ENCODE measurements at places on chromosomes 5 and 9.

DNA sequence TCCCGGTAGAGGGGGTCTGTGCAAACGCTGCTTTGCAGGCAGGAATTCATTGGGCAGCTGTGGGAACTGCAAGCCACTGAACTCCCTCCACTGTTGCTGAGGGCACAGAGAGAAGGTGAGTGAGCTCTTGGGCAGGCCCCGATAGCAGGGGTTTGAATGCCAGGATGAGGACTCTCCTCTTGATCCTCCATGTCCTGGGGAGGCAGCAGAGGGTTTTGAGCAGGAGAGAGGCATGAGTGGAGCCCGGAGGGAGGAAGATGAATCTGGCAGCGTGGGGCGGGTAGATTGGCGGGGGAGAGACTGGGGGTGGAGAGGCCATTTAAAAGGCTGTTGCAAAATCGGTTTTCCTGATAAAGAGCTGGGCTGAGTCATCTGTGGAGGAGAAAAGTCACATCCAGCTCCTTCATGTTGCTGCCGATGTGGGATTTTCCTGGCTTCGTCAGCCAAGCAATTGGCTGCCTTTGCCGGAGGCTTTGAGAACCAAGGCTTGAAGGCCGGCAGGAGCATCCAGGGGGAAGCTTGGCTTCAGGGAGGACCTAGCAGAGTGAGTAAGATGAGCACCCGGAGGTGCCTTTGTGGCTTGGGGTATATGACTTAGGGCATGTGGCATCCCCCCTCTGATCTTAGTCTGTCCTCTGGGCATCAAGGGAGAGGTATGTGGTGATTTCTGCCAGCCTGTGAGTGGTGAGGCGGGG is at the start of gene SYNPO:
Gene SYNPO (plus strand): TSS at position 350 of the 695 bp plus-strand sequence. CDS start 7,616 bp downstream, outside the sequence.
- DNase-seq, result no peak

DNA sequence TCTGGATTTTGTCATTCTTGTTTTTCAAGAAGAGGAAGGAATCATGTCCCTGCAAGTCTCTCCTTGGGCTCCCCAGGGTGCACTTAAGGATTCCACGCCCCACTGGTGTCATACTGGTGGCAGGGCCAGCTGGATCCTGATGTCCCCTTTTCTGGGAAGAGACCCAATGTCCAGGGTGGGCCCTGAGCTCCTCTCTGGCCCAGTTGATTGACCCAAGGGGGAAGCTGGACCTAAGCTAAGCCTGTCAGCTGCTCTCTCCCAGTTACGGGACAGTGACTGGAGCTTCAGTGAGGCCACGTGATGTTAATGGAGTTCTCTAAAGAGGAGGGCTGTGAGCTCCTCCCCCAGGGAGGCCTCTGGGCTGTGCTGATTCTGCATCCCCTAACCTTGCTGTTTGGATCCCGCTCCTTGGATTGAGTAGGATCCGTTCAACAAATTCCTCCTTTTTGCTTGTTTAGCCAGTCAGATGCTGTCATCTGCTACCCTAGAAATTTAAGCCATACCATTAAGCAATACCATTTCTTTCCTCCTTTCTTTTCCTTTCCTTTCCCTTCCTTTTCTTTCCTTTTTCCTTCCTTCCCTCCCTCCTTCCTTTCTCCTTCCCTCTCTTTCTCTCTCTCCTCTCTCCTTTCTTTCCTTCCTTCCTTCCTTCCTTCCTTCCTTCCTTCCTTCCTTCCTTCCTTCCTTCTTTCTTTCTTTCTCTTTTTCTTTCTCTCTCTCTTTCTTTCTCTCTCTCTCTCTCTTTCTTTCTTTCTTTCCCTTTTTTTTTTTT is 17.2 kb downstream of the NKX2-5 start:
- DNase-seq, result no peak

DNA sequence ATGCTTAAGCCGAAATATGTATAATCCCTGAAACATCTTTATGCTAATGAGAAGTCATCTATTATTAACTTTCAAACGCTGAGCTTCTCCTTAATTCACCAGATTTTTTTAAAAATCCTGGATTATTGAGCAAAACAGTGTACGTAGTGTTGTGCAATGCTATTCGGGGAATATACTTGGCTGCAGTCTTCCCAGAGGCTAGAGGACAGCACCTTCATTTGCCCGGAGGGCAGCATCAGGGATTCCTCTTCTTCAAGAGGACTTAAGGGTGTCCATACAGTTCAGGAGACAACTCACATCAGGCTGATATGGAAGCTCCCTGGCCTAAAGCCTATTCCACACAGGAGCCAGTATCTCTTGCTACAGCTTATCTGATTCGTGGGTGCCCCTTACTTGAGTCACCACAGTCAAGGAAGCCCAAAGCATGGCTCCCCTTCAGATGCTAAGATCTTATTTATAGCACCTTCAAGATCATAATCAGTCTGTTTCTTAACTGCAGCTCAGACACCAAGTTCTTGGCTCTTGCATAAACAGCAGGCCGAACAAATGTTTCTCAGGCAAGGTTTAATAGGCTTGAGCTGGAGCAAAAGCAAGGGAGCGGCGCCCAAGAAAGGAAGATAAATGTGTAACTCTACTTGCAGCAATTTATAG is 29.4 kb downstream of the NUTM2F start:
- no peak for DNase-seq

- no peak for DNase-seq
Observed at GRCh38 chr5:145912019-145912418, 24.4 kb upstream of the SH3RF2 start.

- DNase-seq, result no peak
Observed at GRCh38 chr9:85554349-85554748, 187.4 kb downstream of the AGTPBP1 start.

- DNase-seq, result no peak
Observed at GRCh38 chr5:167453246-167454030, 838.0 kb upstream of the WWC1 start.

DNA sequence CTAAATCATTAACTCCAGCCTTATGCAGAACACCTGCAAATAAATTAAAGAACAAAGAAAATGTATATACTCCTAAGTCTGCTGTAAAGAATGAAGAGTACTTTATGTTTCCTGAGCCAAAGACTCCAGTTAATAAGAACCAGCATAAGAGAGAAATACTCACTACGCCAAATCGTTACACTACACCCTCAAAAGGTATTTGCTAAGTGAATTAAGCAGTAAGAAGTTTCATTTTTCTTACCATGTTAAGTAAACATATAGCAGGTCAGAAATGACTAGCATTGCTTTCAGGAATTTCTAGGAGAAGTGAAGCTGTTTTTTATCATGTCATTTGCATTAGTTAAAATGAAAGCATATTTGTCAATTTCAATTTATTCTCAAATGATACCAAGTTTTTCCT is 92.7 kb downstream of the MELK start:
- no peak for DNase-seq

GRCh38 chr5:120293796-120294195 is 170.3 kb upstream of the PRR16 start:
- no peak for DNase-seq

GRCh38 chr5:112930082-112930344 is 8.0 kb upstream of the REEP5 start:
- DNase-seq, result no peak

DNA sequence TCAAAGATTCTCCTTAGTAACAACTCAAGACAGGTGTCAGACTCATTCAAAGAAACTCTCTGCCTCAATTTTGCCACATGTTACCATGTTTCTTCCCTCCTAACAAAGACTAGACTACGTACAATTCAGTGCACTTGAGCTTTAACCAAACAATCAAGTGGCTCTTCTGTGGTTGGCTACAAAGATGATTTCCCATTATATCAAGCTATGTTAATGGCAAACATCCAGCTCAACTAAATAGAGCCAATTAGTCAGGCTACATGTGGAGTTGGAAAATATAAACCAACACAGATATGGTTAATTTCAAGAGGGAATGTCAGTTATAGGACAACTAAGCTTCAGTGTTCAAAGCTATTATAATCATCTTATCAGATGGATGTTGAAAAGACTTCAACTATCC is 29.2 kb upstream of the ADRA1B start:
- no peak for DNase-seq

DNA sequence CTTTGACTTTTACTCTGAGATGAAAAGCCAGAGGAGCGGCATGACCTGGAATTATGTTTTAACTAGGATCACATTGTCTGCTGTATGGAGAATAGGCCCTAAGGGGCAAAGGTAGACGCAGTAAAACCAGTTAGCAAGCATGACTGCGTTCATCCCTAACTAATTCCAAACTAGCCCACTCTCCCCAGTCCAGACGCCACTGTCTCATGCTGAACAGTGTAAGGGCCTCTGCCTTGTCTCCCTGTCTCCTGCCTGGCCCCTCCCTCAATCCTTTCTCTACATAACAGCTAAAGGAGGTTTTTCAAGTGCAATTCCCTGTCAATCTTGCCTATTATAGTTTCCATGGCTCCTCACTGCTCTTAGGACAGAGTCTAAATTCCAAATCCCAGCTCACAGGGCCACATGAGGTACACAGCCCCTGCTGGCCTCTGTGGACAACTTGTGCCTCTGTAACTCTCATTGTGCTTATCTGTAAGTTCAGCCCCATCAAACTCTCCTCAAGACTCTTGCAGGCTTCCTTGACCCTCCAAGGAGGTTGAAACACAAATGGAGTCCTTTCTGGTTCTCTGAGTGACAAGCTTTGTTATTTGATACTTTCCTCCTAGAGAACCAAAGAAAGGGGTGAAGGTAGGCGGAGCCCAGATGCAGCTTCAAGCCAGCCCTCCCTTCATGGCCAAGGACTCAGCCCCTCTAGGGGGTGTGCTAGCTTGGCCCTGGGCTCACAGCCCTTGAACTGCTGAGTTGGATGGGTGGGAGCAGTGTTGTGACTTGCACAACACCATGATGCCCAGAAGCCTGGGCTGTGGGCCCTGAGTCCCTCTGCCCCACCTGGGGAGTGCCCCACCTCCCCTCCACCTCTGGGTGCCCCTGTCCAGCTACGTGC is 16.0 kb upstream of the SLC22A4 start:
- DNase-seq, result no peak

- no peak for DNase-seq
Observed at GRCh38 chr9:115740986-115741385, 412.6 kb upstream of the PAPPA start.

DNA sequence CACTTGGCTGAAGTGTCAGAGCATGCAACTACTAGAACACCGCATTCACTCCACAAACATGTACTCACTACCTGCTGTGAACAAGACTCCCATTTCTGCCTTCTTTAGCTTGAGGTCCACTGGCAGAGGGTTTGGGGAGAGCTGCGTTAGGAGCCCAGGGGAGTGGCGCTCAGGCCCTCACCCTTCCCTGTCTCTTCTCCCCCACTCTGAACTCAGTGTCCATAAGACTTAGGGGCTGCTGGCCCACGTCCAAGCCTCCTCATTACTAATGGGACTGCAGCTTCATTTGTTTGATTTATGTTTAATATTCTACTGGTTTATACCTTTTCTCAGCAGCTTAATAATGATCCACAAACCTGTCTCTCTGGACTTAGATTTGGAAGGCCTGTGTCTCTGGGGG is 70.9 kb downstream of the HSPA4 start:
- no peak for DNase-seq

DNA sequence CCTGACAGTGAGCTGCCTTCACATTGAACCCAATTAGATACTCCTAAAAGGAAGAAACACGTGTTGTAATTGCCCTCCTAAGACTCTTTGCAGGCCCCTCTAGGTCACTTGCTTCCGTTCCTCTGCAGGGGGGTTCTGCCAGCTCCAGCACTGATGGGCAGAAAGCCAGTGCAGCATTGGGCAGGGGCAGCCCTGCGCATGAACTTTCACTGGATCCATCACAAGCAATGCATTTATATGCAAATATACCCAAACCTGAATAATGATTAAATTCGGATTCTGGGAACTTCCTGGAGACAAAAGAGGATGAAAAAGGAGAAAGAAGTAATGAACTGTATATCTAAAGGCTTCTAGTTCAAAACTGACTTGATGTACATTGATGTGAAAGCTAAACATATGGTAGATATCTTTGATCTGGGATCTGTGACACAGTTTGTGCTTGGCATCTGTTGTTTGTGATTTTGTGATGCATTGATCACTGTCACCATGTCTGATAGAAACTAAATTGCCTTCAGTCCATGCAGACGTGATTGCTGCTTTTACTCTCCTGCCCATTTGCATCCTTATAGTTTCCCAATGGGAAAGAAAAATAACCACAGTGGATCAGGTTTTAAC is 313.4 kb downstream of the DEPDC1B start:
- DNase-seq, result no peak

- DNase-seq, result no peak
Observed at GRCh38 chr5:176410486-176411180, 5.7 kb downstream of the CLTB start.

- no peak for DNase-seq
Observed at GRCh38 chr5:36301858-36302603, at the start of gene RANBP3L. Gene RANBP3L, minus strand, starts transcription at chr5:36301902. Its CDS starts 486 bp downstream, at chr5:36301416.

DNA sequence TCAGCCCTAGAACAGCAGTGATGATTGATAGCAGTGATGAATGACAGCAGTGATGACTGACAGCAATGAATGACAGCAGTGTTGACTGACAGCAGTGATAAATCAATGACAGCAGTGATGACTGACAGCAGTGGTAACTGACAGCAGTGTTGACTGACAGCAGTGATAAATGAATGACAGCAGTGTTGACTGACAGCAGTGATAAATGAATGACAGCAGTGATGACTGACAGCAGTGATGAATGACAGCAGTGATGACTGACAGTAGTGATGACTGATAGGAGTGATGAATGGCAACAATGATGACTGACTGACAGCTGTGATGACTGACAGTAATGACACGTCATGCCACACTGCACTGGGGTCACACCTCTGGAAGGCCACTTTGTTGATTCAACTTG is 106.8 kb downstream of the ENTREP1 start:
- no peak for DNase-seq

- no peak for DNase-seq
Observed at GRCh38 chr5:121915765-121916164, 46.0 kb upstream of the SRFBP1 start.

DNA sequence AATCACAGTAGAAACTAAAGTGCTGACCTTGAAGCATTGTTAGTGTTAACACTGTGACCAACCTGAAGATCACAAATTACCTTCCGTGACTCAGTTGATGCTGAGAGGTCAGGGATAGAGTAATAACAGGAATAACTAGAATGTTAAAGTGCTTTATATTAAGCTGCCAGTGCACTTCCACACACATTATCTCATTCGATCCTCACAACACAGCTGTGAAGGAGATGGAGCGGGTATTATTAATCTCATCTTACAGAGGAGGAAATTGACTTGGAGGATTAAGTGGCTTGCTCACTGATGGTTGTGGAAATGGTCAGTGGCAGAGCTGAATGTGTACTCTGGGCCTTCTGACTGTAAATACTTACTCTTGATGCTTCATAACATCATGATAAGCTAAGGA is 252.5 kb upstream of the DMRT1 start:
- no peak for DNase-seq

GRCh38 chr5:126376443-126376842 is 46.8 kb upstream of the GRAMD2B start:
- no peak for DNase-seq

DNA sequence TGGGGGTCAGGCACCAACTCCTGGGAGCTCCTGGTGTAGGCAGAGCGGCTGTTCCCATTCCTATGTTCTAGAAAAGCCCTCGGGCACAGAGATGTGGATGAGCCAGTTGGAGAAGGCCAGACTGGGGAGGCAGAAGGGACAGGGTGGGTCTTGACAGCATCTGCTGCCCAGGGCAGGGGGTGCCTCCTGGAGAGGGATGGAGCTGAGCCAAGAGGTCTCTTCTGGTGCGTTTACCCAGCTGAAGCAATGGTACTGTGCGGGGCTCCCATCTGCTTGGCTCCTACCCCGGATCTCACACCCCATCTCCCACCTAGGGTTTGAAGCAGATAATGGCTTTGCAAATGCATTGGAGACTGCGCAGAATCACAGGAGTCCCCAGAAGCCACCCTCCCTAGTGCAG is 41.3 kb downstream of the SHB start:
- no peak for DNase-seq
